T-helper 22 cell (primary cell): ENCODE measurements at places on chromosomes 4 and X.
A peak's percentile ranks its signal among the peaks of the same experiment; 100 is the strongest.

DNA sequence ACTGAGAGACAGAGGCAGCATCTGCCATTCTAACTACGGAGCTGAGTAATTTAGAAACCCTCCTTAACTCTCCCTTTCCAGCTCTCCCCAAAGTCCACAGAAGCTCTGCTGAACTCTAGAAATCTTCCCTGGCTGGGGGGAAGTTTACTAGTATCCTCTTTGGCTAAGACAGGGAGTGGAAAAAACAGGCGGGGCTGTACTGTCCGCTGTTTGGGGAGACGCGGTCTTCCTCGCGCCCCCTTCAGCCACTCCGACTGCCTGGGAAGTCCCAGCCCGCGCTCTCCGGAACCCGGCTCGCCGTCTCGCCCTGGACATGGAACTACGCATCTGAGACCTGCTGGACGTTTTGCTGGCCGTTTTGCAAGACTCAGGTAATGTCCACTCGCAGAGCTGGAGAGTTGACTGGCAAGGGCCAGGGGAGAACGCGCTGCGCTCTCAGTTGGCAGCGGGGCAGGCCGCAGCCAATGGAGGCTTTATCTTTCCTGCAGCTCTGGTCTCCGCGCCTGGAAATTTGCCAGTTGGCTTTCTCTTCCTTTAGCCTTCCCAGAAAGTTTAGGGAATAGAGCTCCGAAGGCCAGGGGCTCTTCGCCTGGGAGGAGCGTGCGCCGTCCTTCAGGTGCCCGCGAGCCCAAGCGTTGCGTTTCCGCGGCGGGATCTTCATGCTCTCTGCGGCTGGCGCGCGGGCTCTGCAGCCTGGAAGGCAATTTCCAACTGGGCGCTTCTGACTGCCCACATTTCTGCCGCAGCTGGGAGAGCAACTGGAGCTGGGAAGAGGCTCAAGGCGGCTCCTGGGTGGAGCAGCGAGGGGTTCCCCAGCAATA is 892 bp downstream of the IL1RAPL2 start:
- no peak for DNase-seq

- no peak for DNase-seq
Measured at GRCh38 chr4:7649411-7649740, 214.6 kb upstream of the PSAPL1 start.

DNA sequence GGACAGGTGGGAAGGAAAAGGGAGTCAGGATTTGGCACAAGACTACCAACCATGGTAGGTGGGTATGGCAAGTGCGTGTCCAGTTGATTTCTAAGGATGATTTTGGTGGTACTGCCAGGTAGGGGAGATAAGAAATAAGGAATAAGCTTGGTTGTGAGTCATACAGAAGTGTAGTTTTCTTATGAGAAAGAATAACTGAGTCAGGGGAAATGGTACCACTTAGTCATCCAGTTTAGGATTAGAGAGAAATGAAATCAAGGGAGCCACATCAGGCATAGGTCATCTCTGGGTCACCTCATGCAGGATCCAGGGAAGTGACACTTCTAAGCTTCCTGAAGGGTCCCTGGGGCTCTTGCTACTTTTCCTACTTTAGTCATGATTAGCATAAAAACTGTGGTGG is 107.1 kb upstream of the C1GALT1C1 start:
- no peak for DNase-seq

- no peak for DNase-seq
Measured at GRCh38 chr4:75708218-75708691, 16.1 kb upstream of the USO1 start.

- no peak for DNase-seq
Measured at GRCh38 chr4:168337550-168337940, 19.0 kb upstream of the DDX60 start.

GRCh38 chrX:12548341-12548740 is 242.9 kb upstream of the PRPS2 start:
- no peak for DNase-seq

- DNase-seq, result peak; percentile 57
Measured at GRCh38 chr4:173168396-173169177, at the start of gene GALNT7. Gene GALNT7 (plus strand): TSS chr4:173168811. CDS start chr4:173168836, 25 bp downstream.

GRCh38 chrX:15384304-15384703 is at the start of gene VEGFD:
Gene VEGFD (minus strand): TSS chrX:15384413. CDS start chrX:15383946, 467 bp downstream.
- no peak for DNase-seq

GRCh38 chr4:54539500-54540029 is 118.2 kb upstream of the KIT start:
- no peak for DNase-seq

DNA sequence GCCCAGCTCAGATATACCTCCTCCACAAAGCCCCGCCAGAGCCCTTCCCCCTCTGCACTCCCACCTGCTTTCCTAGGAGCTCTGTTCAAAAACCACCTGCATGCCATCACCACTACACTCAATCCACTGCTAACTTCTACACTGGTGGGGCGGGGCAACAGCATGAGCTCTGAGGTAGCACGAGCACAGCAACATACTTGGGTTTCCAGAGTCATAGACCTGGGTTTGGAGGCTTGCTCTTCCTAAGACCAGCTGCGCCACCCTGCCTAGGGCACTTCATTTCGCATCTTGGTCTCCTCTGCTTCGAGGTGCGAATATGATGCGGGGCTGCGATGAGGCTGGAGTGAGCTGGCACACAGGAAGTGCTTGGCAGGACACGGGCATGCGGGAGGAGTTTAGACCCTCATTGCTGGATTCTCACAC is 3.6 kb downstream of the SASH3 start:
- no peak for DNase-seq

DNA sequence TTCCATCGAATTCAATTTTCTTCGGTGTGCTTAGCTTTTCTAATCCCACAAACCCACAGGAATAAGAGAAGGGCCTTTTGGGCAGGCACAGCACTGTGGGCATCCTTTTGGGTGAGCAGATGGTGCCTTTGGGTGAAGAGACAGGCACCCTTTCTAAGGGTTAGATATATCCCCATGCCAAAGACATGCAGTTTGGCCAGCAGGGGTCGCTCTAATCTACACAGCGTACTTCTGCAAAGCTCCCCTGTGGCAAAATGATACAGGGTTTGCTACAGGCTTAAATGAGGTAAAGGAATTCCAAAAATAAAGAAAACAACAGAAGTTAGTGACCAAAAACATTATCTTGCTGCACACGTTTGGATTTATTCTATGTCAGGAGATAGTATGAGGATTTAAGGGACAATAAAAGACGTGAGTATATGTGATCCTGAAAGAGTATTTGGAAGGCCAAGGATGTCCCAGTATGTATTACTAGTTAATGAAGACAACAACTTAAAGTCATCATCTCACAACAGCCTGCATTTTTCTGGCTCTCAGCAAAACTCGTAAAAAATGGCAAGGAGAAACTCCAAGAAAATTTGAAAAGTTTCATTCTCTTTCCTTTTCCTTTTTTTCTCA is 49.5 kb downstream of the PHEX start:
- peak; percentile 2 for DNase-seq

GRCh38 chrX:101677028-101677427 is 17.4 kb upstream of the ARMCX2 start:
- no peak for DNase-seq

DNA sequence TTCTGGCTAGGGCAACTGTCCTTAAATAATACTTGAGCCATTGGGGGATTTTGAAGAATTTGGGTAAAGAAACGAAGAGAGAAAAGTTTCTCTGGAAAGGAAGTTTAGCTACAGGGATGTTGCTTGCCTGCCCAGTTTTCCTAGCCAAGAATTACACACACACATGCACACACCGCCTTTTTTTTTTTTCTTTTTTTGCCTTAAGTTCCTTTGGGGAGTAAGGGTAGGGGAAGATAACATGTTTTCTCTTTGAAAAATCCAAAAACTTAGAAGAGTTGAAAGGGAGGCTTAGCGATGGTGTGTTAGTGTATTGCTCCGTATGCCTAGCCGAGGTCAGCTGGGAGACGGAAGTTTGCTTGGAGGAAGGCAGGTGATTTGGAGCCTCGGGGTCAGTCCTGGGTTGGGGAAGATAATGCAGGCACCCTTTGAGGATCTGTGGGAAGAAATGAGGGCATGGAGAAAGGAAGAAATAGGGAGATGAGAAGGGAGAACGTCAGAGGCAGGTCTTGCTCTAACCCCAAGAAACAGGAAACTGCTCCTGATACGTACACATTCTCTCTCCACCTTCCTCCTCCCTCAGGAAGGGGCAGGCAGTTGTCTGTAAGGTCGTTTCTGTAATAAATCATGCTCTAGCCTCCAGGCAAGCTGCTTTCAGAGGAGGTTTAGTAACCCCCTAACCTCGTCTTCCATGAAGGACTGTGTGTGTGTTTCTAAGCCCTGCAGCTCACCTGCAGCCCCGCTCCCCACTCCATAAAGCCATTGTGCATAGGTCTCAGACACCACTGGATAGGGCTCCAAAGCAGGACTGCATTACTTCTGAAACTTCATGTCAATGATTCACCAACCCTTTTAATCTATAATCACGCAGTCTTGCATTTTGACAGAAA is 10.5 kb downstream of the KLF3 start:
- DNase-seq, result no peak

- DNase-seq, result no peak
Measured at GRCh38 chrX:8484360-8484949, 19.8 kb downstream of the VCX3B start.

GRCh38 chr4:137212601-137213000 is 319.7 kb downstream of the PCDH18 start:
- no peak for DNase-seq

- no peak for DNase-seq
Measured at GRCh38 chr4:38005637-38006036, 45.4 kb downstream of the PTTG2 start.

DNA sequence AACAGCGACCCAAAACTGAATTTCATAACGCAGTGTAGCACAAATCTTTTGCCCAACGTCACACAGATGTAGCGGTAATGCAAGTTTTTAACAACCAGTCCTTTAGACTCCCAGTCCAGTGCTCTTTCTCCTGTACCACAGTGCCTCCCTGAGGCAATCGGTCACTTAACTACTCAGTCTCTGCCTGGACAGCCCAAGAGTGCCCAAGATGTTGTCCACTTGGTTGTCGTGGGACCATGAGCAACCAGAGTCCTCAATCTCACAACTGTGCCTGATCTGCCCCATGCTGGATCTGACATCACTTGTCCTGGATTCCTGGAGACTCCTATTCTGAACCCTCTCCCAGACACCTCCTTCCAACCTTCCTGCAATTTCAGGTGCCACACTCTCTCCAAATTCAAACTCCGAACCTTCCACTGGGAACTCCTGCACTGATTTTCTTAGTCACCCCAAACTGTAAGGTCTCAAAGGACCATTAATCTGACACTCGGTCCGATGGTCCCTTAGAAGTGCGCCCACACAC is 702 bp downstream of the MMGT1 start:
- DNase-seq, result no peak

DNA sequence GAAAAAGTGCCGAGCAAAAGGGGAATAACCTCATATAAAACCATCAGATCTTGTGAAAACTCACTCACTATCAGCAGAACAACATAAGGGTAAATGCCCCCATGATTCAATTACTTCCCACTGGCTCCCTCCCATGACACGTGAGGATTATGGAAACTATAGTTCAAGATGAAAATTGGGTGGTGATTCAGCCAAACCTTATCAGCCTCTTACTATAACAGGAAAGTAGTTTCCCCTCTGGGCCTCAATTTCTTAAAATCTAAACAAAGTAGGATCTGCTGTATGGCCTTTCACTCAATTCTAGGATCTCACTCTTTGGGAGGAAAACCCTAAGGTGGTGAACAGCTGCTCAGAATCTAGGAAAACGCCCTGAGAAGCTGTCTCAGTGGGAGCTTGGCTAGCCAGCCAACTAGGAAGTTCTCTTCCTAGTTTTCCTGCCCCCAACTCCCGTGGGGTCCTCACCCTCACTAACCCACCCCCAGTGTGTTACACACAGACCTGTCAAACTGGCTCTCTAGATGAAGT is 1017.1 kb upstream of the HS3ST1 start:
- no peak for DNase-seq

DNA sequence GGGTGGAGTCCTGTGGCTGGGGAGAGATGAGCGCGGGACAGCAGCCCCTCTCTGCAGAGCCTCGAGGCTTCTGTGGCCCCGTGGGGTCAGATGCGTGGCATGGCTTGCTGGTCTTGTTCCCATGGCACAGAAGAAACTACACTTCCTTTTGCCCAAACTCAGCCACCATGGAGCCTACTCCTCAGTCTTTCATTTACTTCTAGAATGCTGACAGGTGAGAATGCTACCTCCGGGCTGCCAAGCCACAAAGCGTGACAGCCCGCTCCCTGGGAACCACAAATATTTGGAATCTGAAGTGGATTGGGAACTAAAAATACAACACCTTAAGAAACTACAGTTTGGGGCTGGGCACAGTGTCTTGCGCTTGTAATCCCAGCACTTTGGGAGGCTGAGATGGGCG is 98.0 kb downstream of the TRAPPC11 start:
- DNase-seq, result no peak

DNA sequence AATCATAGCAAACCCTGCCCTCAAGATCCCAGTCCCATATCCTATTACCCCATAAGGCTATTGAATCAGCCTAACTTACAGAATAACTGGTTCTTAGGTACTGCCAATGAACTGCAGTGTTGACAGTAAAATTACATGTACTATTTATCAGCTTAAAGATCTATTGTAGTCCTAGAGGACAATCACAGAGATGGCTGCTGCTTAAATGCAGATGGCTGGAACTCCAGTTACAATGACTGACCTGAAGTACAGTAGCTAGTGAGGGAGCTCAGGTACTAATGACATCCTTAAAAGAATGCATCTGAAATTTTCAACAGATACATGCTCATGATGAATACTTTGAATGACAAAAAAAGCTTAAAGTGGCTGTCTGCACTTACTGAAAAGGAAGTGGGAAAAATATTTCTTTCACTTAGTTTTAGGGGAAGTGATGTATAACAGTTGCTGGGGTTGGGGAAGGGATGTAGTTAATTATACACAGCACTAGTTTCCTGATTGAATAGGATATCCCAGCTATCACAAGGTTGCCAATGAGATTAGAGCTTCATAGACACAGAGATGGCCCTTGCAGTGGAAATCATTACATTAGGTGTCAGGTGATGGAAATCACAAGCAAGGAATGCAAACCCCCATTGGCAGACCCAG is 42.0 kb downstream of the USP26 start:
- DNase-seq, result no peak
